ENCODE measurements at places on chromosomes 4 and X. TPM values are rescaled to one million over a fixed set of nuclear protein-coding genes. Genes with fewer than 3 reads are reported as not detected.

DNA sequence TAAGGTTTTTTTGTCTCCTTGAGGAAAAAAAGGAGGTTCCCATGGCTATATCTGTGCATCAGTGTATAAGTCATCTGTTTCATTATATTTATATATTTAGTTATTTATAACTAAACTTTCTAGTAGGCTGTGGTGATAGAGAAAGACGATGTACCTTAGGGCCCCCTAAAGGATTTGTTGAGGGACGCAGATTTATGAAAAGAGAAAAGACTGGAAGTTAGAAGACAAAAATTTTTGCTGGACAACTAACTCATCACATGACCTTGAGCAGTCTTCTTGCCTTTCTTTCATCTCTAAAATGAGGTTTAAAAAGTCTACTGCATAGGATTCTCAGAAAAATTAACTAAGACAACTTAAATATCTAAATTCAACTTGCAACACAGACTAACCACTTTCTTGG is 6.1 kb downstream of the GASK1B start:
- DNase-seq, result no peak

- DNase-seq, result no peak
Measured at GRCh38 chrX:44152852-44153251, 179.7 kb upstream of the NDP start.

GRCh38 chr4:26525136-26525770 is 35.0 kb upstream of the CCKAR start:
- DNase-seq, result no peak

DNA sequence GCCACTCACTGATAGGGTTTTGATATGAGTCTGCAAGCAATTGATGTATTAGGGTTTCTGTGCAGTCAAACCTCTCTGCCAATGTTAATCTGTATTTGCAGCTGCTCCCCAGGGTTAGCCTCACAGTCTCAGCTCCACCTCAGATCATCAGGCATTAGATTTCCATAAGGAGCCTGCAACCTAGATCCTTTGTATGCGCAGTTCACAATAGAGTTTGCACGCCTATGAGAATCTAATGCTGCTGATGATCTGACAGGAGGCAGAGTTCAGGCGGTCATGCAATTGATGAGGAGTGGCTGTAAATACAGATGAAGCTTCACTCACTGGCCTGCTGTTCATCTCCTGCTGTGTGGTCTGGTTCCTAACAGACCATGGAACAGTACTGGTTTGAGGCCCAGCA is 280.6 kb downstream of the PAPSS1 start:
- no peak for DNase-seq

GRCh38 chrX:43508694-43509093 is 147.4 kb upstream of the MAOA start:
- DNase-seq, result no peak

- DNase-seq, result no peak
Measured at GRCh38 chr4:133559987-133560386, 410.9 kb downstream of the PCDH10 start.

Gene EPGN
- not detected for total RNA-seq

Gene CSAG3
- not detected for total RNA-seq

Gene ZNF330
- 26.1 TPM for total RNA-seq

Gene OTUD6A
- not detected for total RNA-seq

Gene ZFP42
- 0.15 TPM for total RNA-seq

Gene PDGFRA
- 15.5 TPM for total RNA-seq

Measured in left lobe of liver (tissue), 2 donors.